Daoy (cell line): ENCODE measurements at places on chromosomes 6 and 20.

- DNase-seq = peak; percentile 6
Observed at GRCh38 chr6:168524571-168525001, 83.6 kb downstream of the SMOC2 start.

- DNase-seq = no peak
Observed at GRCh38 chr6:167796192-167796981, 30.3 kb upstream of the AFDN start.

- no peak for DNase-seq
Observed at GRCh38 chr6:162409741-162410691, 317.6 kb downstream of the PRKN start.

DNA sequence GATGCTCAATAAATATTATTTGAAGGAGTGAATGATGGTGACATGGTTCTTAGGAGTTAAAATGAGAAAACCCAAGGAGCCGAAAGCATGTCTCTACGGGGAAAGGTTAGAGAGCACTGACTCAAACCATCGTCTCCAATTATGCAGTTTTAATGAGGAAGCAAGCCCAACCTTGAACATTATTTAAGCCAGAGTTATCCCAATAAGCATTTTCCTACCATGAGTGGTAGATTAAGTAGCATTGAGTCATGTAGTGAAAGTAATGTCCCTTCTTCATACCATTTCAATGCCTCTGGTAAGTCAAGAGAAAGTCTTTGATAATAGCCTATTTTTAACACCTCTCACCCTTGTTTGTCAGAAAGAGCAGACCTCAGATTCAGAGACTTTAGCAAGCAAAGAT, 13.5 kb downstream of the TSHZ2 start:
- DNase-seq = no peak

- no peak for DNase-seq
Observed at GRCh38 chr6:41409489-41409888, 74.1 kb downstream of the NCR2 start.
